ENCODE measurements at places on chromosomes 5 and 9.
A peak's percentile ranks its signal among the peaks of the same experiment; 100 is the strongest.

GRCh38 chr9:21322911-21323461 is 12.2 kb downstream of the KLHL9 start:
- no peak for DNase-seq

GRCh38 chr9:4762108-4762885 is 21.3 kb upstream of the AK3 start:
- DNase-seq = peak; percentile 57

- no peak for DNase-seq
These were observed 105.7 kb downstream of the TMC1 start for GRCh38 chr9:72627147-72627546.

DNA sequence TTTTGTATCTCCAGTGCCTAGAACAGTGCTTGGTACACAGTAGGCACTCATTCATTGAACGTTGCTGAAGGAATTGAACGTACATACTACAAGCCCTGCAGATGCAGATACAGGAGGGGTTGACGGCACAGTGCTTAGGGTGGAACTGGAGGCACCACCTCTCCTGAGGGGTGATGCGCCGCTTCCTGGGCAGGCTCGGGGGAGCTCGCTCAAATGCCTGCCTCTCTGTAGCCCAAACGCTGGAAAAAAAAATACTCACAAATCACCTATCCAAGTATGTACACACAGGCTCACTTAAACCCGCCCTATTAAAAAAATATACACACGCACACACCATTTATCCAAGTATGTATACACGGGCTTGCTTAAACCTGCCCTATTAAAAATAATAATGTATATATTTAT is 536 bp upstream of the COMMD10 start:
- DNase-seq = no peak

DNA sequence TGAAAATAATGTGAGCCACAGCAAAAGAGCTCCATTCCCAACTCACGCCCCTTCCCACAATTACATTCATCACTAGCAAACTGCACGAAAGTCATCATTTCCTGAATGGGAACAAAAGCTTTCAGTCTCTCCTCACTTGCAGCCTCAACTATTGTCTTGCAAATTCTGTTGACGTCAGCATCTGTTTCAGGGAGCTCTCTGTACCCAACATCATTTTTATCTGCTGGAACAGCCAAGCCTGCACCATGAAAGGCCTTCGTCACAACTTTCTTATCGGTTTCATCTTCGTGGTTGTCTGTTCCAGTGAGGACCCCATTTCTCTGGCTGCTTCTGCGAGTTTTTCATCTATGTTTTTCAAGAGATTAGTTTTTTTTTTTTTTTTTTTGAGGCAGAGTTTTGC is 14.3 kb upstream of the RNF130 start:
- DNase-seq = no peak

DNA sequence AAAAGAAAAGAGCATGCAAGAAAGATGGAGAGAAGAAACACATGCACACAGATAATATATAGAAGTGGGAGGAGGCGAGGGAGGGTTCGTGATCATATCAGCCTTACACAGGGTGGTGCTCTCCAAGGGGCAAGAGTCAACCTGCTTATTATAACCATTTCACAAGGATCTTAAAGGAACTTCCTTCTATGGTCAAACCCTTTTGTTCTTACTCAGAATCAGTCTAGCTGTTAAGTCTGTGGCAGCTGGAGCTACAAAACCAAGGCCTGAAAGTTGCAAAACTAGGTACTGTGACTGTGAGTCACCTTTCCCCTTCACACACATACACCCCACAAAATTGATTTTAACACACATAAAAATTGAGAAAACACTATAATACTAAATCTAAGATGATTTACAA is 18.5 kb upstream of the ERMP1 start:
- no peak for DNase-seq

All from activated CD8-positive, alpha-beta memory T cell treated with anti-CD3 and anti-CD28 coated beads for 48 hours (primary cell).